Kidney epithelial cell (primary cell): ENCODE measurements at places on chromosomes 3 and 15.

DNA sequence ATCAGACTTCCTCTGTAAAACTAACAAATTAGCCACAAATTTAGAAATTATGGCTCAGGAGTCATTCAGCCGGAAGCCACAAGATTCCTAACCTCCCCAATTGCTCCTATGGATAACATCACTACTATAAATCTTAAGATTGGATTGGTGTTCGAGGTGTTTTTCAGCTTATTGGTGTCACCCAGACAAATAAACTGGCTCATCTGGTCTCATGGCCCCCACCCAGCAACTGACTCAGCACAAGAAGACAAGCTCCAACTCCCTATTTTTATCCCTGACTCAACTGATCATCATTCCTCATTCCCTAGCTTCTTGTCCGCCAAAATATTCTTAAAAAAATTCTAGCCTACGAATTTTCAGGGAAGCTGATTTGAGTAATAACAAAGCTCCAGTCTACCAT is 135.1 kb upstream of the STRIT1 start:
- DNase-seq, result no peak

GRCh38 chr3:105837143-105837740 is 31.6 kb downstream of the CBLB start:
- no peak for DNase-seq

- no peak for DNase-seq
These were observed 7.9 kb downstream of the PLAAT1 start for GRCh38 chr3:193248848-193249468.

DNA sequence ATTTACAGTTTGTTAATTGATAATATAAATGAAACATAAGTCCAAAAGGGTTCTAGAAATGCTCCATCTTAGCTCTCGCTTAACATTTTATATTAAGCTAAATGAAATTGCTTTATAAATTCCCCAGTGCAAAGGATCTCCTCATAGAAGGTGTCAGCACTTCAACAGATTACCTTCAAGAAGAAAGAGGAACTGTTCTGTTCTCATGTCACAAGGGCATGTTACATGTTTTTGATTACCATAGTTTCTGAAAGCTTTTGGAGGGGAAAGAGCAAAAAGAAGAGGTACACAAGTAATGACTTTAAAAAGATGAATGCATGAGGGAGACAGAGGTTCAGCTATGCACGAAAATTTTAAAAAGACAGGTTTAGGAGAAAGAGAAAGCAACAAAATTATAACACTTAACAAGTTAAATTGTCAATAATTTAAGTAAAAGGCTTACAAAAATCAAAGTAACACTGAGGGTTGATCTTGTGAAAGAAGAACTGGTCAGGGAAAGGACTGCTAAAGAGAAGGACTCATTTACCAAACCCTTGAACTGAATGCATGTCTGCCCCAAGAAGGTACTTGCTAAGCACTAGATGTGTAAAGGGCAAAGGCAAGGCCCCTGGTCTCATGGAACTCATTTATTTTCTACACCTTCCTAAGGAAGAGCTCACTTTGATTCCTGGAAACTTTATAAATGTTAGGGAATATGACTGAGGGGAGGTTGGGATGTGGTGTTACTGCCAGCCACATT is 45.1 kb downstream of the CCDC191 start:
- no peak for DNase-seq

DNA sequence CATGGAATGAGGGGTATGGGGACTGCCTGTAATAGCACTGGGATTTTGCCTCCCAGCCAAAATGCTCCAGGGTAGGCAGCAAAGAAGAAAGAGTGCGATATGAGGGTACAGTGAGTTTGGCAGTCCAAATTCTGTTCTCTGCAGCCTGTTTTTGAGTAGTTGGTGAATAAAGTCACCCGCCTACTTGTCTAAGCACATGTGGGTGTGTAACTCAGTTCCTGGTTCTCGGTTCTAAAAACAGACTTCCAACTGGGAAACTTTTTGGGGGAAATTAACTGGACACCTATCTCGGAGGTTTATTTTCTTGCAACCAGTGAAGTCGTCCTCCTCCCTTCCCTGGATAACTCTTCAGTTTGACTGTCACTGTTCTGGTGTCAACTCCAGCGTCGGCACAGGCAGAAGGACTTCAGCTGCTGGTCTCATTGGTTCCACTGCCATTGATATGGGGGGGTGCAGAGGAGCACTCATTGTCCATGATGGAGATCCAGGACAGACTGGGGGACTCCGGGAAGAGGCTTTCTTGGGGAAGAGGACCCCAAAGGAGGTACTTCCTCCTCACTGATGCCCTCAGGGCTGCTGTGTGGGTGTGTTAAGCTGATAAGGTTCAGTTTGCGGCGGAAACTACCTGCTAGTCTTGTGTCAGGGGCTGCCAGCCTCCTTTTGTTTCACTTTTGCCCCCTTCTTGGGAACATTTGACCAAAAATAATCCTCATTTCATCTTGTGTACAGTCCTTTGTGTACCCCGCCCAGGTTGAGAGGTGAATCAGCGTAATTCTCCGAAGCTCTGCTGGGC is 13.2 kb downstream of the GHRL start:
- no peak for DNase-seq

DNA sequence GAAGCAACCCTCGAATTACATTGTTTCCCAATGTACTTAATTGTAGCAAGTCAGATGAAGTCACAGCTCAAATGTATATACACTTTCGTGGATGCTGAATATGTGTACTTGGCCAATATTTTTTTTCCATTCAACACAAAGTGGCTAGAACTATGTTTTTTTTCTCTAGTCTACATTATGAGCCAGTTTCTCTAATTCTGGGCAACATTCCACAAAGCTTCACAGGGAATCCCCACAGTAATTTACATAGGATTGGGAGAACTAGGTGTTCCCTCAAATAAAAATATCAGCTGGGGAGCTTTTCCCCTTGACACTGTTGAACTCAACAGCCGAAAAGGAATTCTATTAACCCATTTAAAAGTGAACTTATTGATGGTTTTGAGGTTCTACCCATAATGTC is 493.1 kb downstream of the MECOM start:
- DNase-seq, result no peak

- no peak for DNase-seq
These were observed 20.0 kb downstream of the PLCL2 start for GRCh38 chr3:16904423-16905417.

- no peak for DNase-seq
These were observed 45.0 kb upstream of the AKAP13 start for GRCh38 chr15:85335193-85335942.

DNA sequence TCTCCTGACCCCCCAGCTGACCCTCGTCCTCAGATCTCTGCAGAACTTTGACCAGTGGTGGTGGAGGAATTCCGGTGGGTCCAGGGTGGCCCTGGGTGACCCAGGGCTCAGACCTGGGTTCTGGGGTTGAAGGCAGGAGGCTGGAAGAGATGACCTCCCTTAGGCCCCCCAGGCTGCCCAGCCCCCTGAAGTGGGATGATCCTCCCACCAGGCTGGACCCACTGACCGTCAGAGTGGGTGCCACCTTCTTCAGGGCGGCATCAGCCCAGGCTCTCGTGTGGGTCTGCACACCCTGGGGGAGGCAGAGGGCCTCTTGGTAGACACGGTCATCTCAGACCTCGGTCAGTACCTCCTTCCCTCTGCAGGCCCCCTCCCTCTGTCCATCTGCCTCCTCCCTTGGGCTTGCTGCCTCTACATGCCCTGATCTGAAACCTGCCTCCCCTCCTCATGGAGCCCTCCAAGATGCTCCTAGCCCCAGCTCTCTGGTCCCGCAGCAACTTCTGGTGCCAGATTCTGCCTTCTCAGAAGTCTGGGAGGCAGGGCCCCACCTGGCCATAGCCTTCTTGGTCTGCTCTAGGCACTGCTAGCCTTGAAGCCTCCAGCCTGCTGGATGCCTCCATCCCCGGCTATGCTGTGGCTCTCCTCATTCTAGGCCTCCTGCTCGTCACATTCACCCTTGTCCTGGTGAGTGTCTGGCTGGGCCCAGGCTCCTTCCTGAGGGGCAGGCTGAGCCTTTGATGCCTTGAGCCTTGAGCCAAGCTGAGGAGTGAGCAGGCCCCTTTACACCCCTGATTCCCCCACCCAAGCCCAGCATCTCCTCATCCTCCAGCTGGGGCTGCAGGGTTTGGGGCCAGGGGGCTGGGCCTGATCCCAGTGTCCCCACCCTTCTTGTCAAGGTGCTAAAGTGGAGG is 49.1 kb upstream of the CSPG4 start:
- DNase-seq, result no peak

DNA sequence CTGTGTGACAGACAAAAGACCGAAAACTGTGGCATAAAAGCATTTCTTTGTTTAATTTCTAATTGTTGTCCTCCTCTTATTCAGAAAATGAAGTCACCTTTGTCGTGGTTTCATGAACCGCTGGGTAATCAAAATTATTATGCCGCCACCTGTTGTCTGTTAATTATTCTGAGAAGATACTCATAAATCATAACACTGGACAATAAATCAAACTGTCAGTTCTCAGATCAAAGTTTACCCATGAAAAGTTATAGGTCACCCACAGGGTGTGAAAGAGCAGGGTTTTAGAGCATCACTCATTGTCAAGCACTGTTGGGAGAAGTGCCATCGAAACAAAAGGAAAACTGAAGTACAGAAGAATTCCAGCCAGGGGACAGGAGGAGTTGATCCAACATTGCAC is 474.3 kb downstream of the NR2F2 start:
- no peak for DNase-seq

- no peak for DNase-seq
These were observed 106.7 kb downstream of the ZIC4 start for GRCh38 chr3:147299656-147300055.

DNA sequence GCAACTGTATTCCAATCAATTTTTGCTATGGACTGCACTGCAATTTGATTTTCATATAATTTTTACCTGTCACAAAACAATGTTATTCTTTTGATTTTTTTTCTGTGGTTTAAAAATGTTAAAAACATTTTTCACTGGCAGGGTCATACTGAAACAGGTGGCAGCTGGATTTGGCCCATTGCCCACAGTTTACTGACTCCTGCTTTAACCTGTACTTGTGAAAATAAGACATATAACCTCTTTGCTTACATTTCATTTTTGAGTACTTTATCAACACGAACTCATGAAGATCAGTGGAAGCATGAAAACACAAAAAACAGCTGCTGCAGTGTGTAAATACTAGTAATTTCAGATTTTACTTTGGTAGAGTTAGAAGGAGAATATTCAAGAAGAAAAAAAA is 313.1 kb downstream of the WDR72 start:
- no peak for DNase-seq

DNA sequence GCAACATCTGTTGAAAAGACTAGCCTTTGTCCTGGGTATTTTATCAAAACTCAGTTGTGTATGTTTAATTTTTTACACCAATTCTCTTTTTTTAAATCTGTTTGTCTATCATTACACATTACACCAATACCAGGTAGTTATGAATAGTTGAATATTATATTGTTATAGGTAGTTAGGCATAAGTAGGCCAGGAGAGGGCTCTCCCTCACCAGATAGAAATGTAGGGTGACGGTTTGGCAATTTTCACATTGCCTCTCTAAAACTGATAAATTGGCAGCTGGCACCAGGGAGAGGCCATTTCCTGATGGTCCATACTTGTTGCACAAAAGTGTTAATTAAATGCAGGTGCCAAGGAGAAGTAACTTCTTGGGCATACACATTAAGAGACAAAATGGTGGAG is 483.1 kb upstream of the EPHA6 start:
- DNase-seq, result no peak

GRCh38 chr3:33318710-33319380 is 41.6 kb downstream of the FBXL2 start:
- no peak for DNase-seq

GRCh38 chr3:190543671-190544070 is 29.8 kb downstream of the IL1RAP start:
- DNase-seq, result no peak

DNA sequence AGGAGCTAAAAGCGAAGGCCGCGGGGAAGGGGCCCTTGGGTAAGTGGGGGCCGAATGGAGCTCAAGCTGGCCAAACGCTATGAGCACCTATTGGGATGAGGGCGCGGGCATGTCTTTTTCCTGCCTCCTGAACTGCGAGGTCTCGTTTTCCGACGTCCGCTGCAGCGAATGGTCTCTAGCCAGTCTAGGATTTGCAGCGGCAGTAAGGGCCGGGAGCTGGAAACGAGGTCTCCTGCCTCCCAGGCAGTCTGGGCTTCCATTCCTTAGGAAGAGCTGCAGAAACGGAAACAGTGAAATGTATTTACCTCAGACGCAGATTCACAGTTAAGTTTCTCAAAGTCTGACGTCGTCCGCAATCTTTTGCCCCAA is 517 bp downstream of the TMA7 start:
- no peak for DNase-seq

GRCh38 chr15:90044916-90045371 is 43.8 kb downstream of the ZNF710 start:
- no peak for DNase-seq

- DNase-seq, result no peak
These were observed 522 bp downstream of the PDZRN3 start for GRCh38 chr3:73624017-73624820.

- DNase-seq, result no peak
These were observed 18.2 kb upstream of the ATP2B2 start for GRCh38 chr3:10523561-10523960.

GRCh38 chr3:137097386-137097785 is 139.6 kb downstream of the IL20RB start:
- DNase-seq, result no peak

DNA sequence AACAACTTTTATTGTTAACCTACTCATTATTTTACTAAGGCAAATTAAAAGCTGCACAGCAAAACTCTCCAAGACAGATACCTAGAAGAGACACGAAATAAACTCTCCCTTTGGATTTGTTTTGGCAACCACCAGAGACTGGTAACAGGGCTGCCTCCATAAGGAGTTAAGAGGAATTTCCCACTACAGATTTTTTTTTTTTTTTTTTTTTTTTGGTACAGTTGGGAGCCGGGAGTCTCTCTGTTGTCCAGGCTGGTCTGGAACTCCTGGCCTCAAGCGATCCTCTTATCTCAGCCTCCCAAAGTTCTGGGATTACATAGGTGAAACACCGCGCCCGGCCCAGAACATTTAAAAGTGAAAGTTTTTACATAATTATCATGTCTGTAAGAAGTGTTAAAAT is 73.6 kb upstream of the VGLL4 start:
- DNase-seq, result no peak

DNA sequence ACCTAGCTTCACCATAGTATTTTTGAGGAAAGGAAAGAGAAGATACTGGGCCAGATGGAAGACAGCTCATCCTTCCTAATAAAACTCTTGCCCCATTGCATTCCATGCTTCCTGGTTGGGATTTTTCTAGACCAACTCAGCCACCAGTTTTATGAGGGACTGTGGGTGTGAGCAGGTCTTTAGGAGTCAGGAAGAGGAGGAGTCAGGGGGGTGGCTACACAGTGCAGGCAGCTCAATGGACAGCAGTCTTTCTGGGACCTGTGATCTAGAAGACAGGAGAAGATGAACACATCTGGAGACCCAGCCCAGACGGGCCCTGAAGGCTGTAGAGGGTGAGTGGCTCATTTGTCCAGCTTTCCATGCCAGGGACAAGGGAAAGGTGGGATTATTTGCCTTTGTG is at the start of gene NOX5:
Gene NOX5 (plus strand): TSS at position 242 of the 400 bp plus-strand sequence. CDS start 41 bp downstream, at position 283.
- DNase-seq, result no peak

- DNase-seq, result no peak
These were observed 250.7 kb downstream of the OPA1 start for GRCh38 chr3:193843474-193844301.

DNA sequence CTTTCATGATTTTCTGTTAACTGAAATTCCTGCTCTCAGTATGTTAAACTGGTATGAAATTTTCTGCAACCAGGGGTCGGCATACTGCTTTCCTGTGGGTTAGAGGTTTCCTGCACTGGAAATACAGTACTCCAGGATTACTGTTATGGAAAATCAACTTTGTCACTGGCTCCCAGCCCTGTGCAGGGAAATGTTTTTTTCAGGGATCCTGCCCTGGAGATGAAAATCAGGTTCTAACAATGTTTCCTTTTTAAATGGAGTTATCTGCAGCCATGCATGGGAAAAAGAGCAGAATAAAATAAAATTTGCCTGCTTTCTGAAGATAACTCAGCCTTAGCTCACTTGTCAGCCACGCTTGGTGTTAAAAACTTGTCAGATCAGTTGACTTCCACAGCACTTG is 220.4 kb downstream of the IL5RA start:
- DNase-seq, result no peak
